Activated naive CD8-positive, alpha-beta T cell treated with anti-CD3 and anti-CD28 coated beads, Interleukin-2, amount 50 U/mL, for 16 hours (primary cell): ENCODE measurements at places on chromosomes 1 and 21.

GRCh38 chr1:29668551-29669157 lies 432.3 kb downstream of the PTPRU start:
- DNase-seq = no peak

- no peak for DNase-seq
These were observed 41.6 kb downstream of the ABL2 start for GRCh38 chr1:179187735-179188471.

- DNase-seq = no peak
These were observed 13.7 kb downstream of the SLC45A3 start for GRCh38 chr1:205666372-205667166.

DNA sequence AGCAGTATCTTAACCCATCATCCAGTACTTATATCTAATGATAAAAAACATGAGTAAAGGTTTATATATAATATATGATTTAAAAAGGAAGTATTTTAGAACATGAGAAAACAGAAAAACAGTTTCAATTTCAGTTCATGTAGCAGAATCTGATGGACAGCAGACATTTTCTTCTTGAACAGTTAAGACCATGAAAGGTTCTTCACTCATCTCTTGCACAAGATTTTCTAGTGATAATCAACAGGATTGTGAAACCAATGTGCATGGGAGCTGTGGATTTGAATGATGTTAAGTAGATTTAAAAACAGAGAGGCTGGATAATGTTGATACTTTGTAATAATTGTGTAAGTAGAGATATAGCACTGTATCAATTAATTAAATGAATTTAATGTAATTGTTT lies 1297.6 kb downstream of the BRINP3 start:
- DNase-seq = no peak

GRCh38 chr1:218339267-218339831 lies 5.8 kb upstream of the TGFB2 start:
- no peak for DNase-seq

GRCh38 chr1:85502625-85503083 lies 37.7 kb upstream of the DDAH1 start:
- no peak for DNase-seq

- no peak for DNase-seq
These were observed 35.1 kb downstream of the NUAK2 start for GRCh38 chr1:205286335-205286950.

DNA sequence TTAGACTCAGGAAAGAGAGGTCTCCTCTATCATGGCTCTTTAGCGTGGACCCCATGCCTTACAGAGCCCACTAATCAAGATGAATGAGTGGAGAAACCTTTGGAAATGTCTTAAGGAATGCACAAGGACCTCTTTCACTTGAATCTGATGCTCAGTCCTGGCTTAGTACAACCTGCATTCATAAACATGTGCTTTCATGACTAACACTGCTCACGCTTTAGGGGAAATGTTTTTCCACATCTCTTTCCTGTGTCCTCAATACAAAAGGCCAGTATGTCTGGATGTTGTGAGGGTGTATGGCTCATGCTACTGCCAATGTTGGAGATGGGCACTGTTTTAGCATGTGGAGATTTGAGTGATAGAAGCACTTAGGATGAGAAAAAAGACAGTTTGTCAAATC lies 14.2 kb upstream of the GNG12 start:
- no peak for DNase-seq

DNA sequence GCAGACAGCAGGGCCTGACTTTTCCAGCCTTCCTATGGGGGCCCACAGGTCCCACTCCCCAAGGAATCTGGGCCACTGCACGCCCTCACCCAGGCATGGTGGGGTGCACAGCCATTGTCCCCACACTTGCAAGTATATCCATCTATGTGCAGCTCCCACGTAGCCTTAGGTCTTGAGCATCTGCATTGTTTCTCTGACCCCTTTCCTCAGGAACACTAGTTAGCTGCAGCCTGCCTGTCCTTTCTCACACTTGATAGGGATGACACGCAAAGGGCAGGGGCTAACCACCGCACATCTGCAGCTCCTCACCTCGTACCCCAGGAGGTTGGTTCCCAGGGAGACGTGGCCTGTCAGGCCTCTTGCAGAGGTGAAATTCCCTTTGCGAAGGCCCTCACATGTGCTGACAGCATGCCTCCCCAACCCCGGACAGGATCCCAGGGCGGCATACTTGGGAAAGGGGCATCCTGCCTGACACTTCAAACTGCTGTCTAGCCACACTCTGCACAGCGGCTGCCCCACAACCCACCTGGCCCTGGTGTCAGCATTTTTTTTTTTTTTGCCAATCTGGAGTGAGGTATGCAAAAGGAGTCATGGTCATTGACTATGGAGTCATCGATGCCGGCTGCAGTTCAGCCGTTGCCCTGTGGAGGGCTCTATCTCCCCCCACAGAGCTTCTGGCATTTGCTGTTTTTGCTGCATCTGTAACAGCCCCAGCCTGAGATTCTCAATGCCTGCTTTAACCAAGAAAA lies 5.0 kb downstream of the JMJD4 start:
- DNase-seq = no peak

DNA sequence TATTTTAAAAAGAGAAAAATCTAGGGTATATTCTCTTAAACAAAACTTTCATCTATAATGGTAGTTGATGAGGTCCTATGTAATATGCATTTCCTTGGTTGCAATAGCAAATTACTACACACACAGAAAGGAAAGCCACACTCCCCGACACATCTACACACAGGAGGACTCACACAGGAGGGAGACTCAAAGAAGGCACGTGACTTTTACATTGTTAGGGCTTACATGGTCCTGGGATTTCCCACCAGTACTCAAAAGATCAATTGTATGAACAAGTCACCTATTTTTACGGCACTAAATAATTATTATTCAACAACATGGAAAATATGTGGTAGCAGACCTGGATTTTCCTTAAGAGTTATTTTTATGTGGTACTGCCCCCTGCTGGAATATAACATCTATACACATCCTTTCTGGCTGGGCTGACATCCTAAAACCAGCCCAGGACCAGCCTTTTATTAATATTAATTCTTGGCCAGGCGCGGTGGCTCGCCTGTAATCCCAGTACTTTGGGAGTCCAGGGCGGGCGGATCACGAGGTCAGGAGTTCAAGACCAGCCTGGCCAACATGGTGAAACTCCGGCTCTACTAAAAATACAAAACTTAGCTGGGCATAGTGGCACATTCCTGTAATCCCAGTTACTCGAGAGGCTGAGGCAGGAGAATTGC lies 33.9 kb upstream of the LGALS8 start:
- DNase-seq = no peak

GRCh38 chr1:50342525-50342924 lies 80.7 kb downstream of the DMRTA2 start:
- no peak for DNase-seq

GRCh38 chr1:48955774-48956173 lies 179.1 kb upstream of the BEND5 start:
- no peak for DNase-seq

DNA sequence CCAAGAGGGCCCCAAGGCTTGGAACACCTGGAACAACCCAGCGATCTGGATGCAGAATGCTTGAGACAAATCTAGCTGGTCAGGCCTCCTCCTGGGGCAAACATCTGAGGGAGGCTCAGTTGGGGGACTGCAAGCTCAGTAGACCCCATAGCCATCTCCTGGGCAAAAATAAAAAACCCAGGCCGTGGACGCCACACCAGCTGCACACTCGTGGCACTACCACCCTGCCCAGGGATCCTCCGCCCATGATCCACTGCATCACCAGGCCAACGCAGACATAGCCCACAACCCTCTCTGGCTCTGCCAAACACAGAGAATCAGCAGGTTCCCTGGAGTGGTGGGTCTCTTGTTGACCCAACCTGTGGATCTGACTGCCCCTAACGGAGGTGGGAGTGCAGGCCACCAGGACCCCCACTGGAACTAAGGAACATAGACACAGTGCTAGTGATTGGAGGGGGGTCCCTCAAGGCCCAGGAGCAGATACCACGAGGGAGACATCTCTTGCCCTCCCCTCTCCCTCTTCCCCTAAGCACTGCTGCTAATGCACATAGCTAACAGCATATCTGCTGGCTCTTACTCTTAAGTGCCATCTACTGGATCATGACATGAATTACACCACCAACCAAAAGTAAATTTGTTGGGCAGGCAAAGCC lies 147.2 kb downstream of the CHD1L start:
- no peak for DNase-seq

DNA sequence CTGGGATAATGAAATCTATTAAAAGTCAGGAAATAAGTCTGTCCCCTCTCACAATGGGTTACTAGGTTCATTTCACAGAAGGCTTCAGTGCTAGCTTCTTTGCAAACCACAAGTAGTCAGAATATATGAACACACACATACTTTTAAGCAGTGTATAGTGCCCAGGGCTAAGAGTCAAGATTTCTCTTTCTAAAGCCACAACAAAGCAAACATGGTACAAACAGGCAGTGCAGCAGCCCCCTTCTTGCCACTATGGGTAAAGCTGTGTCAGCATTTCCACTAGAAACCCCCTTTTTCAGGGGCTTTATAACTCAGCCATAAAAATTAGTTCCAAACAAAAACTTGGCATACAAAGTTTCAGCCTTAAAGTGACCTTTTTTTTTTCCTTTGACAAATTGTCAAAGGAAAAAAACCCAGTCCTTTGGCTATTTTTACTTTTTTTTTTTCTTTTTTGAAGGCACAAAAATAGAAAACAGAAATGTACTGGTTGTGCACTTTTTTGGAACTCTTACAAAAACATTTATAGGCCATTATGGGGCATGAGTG lies 315.4 kb downstream of the LMO4 start:
- DNase-seq = no peak

- DNase-seq = no peak
These were observed 42.5 kb downstream of the PLPPR5 start for GRCh38 chr1:98962156-98962555.

- no peak for DNase-seq
These were observed 11.6 kb upstream of the DDI2 start for GRCh38 chr1:15605398-15606383.

GRCh38 chr1:200877839-200878551 lies 5.2 kb downstream of the GPR25 start:
- DNase-seq = no peak

DNA sequence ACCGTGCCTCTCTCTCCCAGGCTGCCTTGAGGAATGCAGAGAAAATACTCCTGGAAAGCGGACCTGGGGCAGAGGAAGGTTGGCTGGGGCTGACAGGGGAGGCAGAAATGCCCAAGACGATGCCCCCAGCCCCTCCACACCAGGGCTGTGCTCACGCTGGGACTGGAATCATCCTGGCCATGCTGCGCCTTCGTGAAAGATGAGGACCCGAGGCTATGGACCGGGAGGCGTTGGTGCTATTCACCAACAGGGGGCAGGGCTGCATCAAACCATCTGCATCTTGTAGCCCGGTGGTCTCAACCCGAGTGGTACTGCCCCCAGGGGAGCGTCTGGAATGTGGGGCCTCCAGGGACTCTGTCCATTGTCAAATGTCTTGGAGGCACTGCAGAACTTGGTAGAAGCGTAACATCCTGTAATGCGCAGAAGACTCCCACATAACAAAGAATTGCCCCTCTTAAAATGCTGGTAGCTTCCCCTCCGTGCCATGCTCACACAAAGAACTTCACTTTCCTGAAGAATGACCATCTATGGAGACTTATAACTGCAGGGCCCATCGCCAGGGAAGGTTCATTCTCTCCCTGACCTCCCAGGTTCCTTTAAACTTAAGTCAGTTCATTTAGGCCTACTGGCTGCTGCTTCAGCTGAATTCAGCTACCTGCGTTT lies 251.2 kb downstream of the RRAGC start:
- no peak for DNase-seq

- DNase-seq = no peak
These were observed 96.3 kb upstream of the KIF26B start for GRCh38 chr1:245058436-245058835.

GRCh38 chr1:180691322-180691913 lies 59.6 kb downstream of the XPR1 start:
- DNase-seq = no peak

DNA sequence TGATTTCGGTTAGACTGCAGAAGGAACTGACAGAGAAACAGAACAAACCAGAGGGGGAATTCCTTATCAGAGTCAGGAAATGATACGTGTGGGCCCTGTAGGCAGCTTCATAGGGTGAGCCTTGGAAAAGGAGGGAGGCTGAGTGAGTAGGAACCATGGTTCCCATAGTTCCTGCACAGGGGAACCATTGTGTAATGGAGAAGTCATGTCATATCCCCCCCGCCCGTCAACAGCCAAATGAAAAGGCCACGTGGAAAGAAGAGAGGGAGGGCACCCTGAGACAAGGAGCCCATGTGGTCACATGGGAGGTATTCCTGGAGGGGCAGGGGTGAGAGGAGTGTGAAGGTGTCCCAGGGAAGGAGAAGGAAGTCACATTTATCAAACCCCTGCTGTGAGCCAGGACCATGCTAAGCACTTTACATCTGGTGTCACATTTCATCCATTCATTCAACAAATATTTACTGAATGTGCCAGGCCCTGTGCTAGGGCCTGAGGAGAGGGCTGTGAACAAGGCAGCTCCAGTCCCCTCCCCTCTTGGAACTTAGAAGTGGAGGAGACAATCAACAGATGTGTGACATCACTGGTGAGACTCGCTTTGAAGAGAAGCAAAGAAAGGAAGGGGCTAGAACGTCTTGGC lies 15.7 kb upstream of the FGR start:
- no peak for DNase-seq

- DNase-seq = no peak
These were observed 241.3 kb downstream of the KCNT2 start for GRCh38 chr1:196366817-196367495.

DNA sequence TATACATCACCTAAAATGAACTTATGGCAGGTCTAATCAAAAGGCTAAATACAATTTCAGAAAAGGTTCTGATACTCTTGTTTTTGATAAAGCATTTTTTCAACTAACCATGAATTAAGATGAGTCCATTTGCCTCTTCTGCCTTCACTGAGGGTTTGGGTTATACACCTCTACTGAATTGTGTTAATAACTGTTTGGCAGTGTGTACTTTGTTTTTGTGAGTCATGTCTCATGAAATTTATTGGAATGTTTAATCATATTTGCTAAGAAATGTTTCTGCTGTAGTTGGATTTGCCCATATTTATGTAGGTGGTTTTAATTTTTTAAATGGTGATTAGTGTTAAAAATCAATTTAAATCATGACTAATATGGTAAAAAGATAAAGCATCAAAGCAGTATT lies 190.5 kb downstream of the HS2ST1 start:
- no peak for DNase-seq

DNA sequence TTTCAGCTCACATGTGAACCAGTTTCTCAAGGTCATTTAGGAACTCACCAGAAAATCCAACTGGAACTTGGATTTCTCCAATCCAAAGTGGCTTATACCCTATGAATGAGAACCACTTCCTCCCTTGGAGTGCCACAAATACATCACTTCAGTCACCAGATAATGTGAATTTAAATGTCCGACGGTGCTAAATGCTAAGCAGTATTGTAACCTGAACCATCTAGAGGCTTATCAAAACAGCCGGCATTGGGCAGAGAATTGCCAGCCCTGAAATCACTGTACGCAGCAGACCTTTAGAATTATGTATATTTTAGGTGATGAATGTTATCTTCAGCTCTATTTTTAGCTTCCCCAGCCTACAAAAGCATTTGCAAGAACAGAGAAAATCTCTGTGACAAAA lies 76.8 kb upstream of the COX20 start:
- no peak for DNase-seq

DNA sequence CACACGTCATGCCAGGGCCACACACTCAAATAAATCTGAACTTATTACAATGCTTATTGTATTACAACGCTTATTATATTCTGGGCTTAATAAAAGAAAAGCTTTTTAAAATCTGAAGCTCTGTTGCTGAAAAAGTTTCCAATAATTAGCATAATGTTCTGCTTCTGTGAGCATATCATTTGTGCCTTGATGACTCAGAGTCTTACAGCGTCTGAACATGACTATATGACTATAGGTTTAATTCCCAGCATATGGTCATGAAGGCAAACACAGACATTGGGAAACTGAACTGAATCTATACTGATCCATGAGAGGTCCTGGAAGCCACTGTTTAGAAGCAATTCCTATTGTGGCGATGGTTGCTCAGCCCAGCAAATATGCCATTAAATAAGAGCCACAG lies 66.3 kb downstream of the SIM2 start:
- no peak for DNase-seq
